Neural progenitor cell (in vitro differentiated cells): ENCODE measurements at places on chromosomes 7 and 10.

GRCh38 chr7:71972534-71972933, 439.6 kb downstream of the CALN1 start:
- no peak for DNase-seq

DNA sequence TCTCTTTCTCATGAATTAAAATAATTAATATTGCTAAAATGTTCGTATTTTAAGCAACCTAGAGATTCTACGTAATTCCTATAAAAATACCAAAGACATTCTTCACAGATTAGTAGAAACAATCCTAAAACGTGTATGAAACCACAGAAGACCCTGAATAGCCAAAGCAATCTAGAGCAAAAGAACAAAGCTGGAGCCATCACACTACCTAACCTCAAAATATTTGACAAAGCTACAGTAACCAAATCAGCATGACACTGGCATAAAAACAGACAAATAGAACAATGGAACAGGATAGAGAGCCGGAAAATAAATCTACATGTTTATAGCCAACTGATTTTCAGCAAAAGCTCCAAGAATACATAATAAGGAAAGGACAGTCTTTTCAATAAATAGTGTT, 105.5 kb upstream of the PTN start:
- DNase-seq = no peak

- no peak for DNase-seq
Measured at GRCh38 chr7:124124201-124124600, 91.3 kb upstream of the TMEM229A start.

- no peak for DNase-seq
Measured at GRCh38 chr10:131160219-131160875, 151.2 kb downstream of the TCERG1L start.
